ENCODE measurements at places on chromosomes 3 and 15.

DNA sequence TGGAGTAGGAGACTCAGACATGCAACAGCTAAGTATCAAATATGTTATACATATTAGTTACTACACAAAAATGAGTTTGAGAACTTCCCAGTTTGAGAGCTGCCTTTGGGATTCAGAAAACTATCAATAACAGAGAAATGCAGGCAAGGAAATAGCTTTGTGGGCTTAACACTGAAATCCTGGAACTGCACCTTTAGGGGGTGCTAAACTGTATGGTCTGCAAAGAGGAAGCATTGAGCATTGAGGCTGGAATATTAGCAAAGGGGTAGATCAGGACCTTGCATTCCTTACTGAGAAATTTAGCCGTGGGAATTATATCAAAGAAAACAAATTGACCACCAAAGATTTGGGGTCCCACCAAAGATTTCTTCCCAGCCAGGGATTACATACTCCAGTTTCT, 580.0 kb downstream of the ZNF385D start:
- peak; percentile 64 for DNase-seq

DNA sequence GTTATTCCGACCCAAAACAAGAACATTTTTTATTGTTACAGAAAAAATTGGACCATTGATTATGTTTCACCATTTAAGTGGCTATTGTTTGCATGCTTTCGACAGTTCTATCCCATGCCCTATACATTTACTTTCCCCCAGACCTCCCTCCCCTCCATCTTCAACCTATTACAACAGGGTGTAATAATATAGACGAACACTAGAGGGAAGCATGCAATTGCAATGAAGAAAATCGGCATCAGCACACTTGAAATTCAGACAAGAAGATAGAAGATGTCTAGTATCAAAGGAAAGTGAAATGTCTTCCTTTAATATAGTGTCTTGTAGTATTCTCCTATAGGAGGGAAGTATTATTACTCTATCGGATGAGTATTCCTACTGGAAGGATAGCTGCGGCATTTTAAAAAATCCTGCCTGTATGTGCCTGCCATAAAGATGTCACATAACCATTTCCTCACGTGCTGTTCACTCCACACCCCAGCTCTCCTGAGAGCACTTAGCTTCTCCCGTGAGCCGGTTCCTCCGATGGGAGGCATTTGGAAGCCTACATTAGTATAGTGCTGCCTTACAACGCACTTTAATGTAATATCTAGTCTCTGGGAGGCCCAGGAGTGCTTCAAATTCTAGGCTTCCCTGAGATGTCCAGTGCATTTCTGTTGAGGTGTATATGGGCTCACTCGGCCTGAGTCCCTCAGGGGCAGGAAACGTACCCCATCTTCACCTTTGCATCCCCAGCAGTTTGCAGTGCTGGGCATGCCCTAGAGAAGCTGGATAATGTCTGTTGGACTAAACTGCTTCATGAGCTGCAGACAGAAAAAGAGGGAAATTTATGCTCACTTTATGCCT, 17.8 kb upstream of the ERICH6 start:
- DNase-seq = peak; percentile 77

GRCh38 chr3:177358091-177358976, 161.1 kb upstream of the TBL1XR1 start:
- peak; percentile 41 for DNase-seq

GRCh38 chr3:188296761-188297612, 143.0 kb downstream of the LPP start:
- DNase-seq = no peak

DNA sequence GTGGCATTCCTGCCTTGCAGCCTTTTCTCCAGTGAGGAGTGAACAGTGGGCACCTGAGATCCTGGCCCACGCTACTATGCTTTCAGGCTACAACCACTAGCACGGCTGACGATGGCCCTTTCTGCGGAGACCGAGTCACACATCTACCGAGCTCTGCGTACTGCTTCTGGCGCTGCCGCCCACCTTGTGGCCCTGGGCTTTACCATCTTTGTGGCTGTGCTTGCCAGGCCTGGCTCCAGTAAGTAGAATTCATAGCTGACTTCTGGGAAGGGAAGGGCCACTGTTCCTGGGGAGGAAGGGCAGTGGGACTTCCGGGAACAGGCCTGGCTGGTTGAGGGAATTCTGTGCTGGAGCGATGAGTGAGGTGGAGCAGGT, 648 bp downstream of the CYB561D2 start:
- DNase-seq = no peak

All from neural progenitor cell (in vitro differentiated cells).